NCI-H1436 (cell line): ENCODE measurements at places on chromosomes 1 and 21.

DNA sequence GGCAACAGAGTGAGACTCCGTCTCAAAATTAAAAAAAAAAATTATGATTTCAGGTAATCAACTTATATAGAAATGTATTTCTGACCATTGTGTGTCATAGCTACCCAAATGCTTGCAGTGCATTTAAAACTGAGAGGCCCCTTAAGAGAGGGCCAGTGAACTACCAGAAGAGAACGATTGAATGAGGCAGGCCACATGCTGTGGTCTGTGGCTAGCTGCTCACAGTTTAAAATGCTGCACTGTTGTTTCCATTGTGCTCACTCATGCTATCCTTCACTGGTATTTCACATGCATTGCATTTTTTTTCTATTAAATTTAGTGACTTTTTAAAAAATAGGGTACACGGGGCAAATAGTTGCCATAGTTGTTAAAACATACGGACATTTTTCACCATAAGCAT lies 26.0 kb downstream of the CHML start:
- no peak for DNase-seq

DNA sequence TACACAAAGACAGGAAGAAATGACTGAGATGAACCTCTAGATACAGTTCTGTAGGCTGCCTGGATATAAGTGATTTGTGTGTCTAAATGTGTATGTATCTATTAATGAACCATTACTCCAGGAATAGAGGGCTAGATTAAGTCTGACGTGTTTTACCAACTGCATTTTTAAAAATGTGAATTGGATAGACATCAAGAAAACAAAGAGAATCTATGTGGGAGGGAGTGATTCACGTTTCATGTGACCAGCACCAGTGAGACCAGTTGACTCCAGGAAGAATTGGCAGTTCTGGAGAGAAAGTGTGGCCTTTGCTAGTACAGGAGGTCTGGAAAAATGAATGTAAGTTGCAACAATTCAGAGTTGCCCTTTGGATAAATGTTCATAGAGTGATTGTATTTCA lies 53.4 kb upstream of the RGS21 start:
- no peak for DNase-seq

- DNase-seq, result no peak
Measured at GRCh38 chr1:205455581-205456382, at the start of gene BLACAT1. BLACAT1 (minus strand) TSS chr1:205456045.

- no peak for DNase-seq
Measured at GRCh38 chr1:61752921-61753389, 10.7 kb downstream of the PATJ start.

DNA sequence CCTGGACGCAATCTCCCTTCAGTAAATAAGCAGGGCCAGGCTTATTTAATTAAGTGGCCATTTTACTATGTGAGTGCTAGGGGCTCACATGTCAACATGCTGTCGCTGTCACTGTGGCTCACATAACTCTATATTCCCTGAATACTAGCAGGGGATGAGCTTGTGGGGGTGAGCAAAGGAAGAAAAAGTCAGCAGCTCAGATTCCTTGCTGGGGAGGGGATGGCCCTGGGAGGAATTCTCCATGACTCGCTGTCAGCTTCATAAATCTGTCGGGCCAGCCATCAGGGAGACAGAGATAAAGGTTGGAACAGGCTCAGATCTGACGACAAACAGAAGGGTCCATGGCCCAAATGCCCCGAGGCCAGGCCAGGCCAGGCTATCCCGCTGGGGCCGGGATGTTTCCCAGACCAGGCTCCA lies 26.0 kb upstream of the PLEKHG5 start:
- DNase-seq, result no peak

GRCh38 chr21:33042812-33043211 lies 17.1 kb downstream of the OLIG2 start:
- DNase-seq, result no peak

GRCh38 chr21:34190576-34191321 lies 117.4 kb downstream of the MRPS6 start:
- DNase-seq, result no peak

DNA sequence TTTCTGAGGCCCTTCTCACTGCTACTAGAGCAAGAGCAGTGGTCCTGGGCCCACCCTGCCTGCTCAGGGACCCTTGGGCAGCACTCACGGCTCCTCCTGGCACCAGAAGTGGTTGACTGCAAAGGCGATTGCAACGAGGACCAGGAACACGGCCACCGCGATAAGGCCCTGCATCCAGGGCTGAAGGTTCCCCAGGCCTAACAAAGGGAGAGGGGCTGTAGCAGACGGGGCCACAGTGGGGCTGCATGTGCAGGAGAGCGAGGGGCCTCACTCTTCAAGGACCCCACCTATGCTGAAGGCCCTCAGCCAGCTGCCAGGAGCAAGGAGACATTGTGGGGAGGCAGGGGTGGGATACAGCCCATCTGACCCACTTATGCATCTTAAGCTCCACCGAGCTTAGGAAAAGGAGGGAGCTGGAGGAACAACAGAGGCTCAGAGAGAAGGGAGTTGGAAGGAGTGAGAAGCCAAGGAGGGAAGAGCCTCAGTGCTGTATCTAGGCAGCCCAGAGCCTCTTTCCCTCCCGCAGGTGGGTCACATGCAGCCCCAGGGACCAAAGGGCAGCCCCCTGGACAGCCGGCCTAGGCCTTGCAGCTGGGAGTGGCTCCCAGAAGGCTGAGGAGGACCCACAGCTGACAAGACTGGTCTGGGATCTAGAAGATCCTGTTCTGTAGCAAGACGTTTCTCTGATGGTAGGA lies 2.5 kb downstream of the PDZK1IP1 start:
- no peak for DNase-seq

GRCh38 chr1:231039161-231040018 lies 664 bp downstream of the FAM89A start:
- DNase-seq, result no peak

DNA sequence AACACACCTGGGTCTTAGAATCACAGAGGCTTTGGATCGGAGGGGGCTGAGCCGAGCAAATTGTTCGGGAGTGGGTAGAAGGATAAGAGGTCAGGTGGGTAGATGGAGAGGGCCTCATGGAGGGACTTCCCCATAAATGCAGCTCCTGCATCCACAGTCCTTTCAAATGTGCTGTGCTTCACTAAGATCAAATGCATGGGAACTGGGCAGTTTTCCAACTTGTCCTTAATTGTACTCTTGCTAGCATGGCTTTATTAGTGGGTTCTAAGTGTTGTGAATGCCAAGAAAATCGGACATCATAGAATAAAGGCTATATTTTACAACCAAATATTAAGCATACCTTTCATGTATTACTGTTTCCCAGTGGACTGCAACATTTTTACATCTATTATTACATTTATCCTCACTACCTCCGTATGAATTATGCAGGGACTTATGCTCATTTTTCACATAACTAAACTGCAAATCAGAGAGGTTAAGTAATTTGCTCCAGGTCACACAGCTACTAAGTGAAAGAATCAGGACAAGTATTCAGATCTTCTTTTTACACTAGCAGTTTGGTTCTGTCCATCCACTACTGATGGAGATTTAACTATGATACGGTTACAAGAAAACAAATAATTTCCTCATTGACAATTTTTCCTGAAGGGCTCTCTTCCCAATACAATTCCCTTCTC lies 174.5 kb upstream of the RUNX1 start:
- DNase-seq, result no peak

DNA sequence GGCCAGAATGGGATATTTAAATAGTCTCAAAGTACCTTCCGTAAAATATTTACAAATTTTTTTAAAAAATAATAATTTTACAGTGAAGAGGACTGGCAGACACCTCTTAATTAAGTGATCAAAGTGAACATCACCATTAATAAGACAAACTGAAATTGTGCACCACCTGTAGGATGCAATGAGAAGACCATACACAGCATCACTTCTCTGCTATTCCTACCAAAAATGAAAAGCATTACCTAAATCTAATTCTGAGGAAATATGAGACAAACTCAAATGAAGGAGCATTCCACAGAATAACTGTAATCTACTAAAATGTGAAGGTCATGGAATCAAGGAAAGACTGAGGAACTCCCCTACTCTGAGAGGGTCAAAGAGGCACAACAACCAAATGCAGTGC lies 68.2 kb upstream of the PRDX6 start:
- no peak for DNase-seq

DNA sequence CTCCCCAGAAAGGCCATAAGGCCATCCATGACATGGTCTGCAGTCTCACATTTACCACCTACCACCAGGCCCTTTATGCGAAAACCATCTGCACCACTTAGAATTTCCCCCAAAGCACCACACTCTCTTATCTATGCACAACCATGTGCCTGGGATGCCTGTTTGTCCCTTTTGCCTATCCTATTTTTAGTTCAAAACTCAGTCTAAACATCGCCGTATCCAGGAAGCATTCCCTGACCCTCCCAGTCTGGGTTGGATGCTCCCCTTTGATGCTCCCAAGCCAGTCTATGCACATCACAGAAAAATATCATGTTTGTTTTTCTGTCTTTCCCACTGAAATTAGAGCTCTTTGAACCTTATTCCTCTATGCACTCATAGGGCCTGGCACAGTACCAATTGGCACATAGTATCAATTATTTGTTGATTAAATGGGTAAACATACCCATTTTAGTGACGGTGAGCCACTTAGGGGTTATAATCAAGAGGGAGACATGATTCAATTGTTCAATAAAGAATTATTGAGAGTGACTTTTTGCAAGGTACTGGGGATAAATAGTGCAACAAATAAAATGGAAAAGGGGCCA lies 6.7 kb downstream of the MPL start:
- DNase-seq, result no peak

DNA sequence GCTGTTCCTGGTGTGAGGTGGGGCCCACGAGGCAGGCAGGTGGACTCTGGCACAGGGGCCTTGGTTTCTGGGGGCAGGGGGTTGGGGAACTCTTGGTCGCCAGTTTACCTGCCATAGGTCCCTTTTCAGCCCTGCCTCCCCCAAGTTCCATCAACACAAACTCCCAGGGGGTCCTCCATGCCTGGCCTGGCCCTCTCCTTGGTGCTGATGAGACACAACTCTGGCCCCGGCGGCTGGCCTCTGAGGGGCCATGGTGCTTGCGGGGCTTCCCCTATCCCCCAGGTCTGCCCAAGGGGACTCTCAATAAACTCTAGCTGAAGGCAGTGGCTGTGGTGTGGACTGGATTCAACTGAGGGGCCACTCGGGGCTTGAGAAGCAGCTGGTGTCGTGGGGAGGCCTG lies 16.0 kb downstream of the HTR6 start:
- no peak for DNase-seq

- DNase-seq, result no peak
Measured at GRCh38 chr1:203684094-203684493, 57.5 kb downstream of the ATP2B4 start.

DNA sequence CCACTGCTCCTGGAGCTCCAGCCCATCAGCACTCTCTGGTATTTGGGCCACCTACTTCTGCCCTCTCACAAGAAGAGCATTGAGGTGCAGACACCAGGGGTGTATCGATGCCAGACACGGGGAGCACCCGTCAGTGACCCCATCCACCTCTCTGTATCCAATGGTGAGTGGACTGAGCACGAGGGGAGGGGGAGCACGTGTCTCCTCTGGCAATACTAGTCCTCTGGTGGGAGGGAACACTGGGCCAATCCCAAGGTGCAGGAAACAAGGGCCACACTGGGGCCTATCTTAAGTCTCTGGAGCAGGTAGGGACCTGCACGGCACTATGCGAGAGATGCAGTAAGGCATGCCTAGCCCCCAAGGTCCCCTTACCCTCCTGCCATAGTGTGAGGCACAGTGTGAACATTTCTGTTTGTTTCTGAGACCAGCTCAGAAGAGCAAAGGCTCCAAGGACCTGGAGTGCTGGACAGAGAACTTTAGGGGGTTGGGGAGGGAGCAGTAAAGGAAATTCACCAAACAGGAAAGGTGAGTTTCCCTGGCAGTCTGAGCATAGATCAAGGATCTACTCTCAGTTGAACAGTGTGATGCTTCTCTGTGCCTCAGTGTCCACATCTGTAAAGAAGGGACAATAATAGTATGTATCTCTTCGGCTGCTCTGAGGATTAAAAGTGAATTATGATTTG lies 2.3 kb downstream of the FCRLB start:
- no peak for DNase-seq

DNA sequence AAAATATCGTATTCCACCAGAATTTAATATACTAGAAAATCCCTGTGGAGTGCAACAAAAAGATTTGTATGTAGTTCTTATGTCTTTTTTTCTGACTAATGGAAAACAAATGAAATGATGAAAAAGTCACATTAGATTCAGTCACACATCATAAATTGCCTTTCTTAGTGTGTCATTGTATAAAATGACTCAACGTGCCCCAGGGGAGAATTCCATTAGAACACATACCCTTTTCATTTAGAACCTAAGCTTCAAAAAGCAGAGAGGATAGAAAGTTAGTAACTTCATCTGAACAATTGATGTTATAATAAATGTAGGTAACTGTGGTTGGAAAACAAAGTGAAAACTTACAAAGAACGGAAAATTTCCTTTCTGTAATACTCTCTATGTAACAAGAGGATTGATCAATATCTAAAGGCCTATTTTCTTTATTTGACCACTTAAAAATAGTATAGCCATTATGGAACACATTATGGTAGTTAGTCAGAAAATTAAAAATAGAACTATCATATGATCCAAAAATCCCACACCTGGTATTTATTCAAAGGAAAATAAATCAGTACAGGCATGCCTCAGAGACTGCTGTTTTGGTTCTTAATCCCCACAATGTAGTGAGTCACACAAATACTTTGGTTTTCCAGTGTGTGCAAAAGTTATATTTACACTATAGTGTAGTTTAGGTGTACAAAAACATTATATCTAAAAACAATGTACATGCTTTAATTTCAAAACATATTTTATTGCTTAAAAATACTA lies 1016.1 kb downstream of the KCNT2 start:
- DNase-seq, result no peak

DNA sequence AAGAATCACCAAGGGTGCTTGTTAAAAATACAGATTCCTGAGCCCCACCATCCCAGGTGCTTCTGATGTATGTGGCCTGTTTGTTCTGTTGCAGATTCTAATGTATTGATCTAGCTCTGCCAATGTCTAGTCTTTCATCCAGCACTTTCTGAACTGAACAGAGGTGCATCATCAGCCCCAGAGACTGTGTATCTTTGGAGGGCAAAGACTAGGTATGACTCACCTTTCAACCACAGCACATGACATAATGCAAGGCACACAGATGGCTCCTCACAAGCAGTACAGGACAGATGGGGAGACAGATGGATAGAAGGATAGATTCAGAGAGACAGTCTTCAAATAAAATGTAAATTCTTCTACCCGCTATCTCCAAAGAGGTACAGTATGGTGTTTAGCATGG lies 32.3 kb downstream of the CD58 start:
- DNase-seq, result no peak

- DNase-seq, result no peak
Measured at GRCh38 chr1:159084867-159085266, 8.3 kb upstream of the AIM2 start.

DNA sequence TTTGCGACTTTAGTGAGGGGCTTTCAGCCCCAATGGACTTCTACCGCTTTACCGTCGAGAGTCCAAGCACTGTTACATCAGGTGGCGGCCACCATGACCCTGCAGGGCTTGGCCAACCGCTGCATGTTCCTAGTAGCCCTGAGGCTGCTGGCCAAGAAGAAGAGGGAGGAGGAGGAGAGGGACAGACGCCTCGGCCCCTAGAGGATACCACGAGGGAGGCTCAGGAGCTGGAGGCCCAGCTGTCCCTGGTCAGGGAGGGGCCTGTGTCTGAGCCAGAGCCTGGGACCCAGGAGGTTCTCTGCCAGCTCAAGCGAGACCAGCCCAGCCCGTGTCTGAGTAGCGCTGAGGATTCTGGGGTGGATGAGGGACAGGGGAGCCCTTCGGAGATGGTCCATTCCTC lies 8.6 kb upstream of the SLC25A34 start:
- no peak for DNase-seq
